ENCODE measurements at places on chromosomes 7 and 10. TPM values are rescaled to one million over a fixed set of nuclear protein-coding genes. Genes with fewer than 3 reads are reported as not detected.

GOT1 gene
- 8.2 TPM for polyA plus RNA-seq

SRRM3 gene
- not detected for polyA plus RNA-seq

CHAT gene
- not detected for polyA plus RNA-seq

HYAL4 gene
- not detected for polyA plus RNA-seq

TBXAS1 gene
- polyA plus RNA-seq: 289 TPM

DUSP5 gene
- polyA plus RNA-seq: 2.0 TPM

TRIM24 gene
- 6.0 TPM for polyA plus RNA-seq

ANXA8 gene
- 0.97 TPM for polyA plus RNA-seq

NUTM2B gene
- not detected for polyA plus RNA-seq

TNKS2 gene
- 20.7 TPM for polyA plus RNA-seq

SEMA3D gene
- polyA plus RNA-seq: not detected

CCDC146 gene
- polyA plus RNA-seq: 0.08 TPM

DUS4L gene
- 1.6 TPM for polyA plus RNA-seq

OR9A4 gene
- polyA plus RNA-seq: not detected

PLXNA4 gene
- not detected for polyA plus RNA-seq

AS3MT gene
- 0.23 TPM for polyA plus RNA-seq

CABCOCO1 gene
- polyA plus RNA-seq: not detected

TAS2R40 gene
- 0.54 TPM for polyA plus RNA-seq

ELFN1 gene
- polyA plus RNA-seq: not detected

UNCX gene
- polyA plus RNA-seq: not detected

ATXN7L1 gene
- polyA plus RNA-seq: 12.2 TPM

EMX2 gene
- polyA plus RNA-seq: not detected

FGFBP3 gene
- polyA plus RNA-seq: 0.32 TPM

SKIDA1 gene
- polyA plus RNA-seq: not detected

LIPF gene
- polyA plus RNA-seq: not detected

IFIT1B gene
- polyA plus RNA-seq: not detected

OPN4 gene
- not detected for polyA plus RNA-seq

DLX5 gene
- not detected for polyA plus RNA-seq

C7orf57 gene
- polyA plus RNA-seq: not detected

SEMA3A gene
- polyA plus RNA-seq: not detected

GDF2 gene
- not detected for polyA plus RNA-seq

LRRN3 gene
- polyA plus RNA-seq: 0.12 TPM

MGMT gene
- polyA plus RNA-seq: 23.5 TPM

PAPOLB gene
- not detected for polyA plus RNA-seq

MAGI2 gene
- 0.03 TPM for polyA plus RNA-seq

PPP1R17 gene
- polyA plus RNA-seq: 0.85 TPM

CRTAC1 gene
- polyA plus RNA-seq: not detected
